NCI-H526 treated with DMSO at 0.1 percent for 48 hours (cell line): ENCODE measurements at places on chromosomes 5 and 9.

- DNase-seq = no peak
These were observed 17.6 kb downstream of the CWC27 start for GRCh38 chr5:64786372-64786771.

DNA sequence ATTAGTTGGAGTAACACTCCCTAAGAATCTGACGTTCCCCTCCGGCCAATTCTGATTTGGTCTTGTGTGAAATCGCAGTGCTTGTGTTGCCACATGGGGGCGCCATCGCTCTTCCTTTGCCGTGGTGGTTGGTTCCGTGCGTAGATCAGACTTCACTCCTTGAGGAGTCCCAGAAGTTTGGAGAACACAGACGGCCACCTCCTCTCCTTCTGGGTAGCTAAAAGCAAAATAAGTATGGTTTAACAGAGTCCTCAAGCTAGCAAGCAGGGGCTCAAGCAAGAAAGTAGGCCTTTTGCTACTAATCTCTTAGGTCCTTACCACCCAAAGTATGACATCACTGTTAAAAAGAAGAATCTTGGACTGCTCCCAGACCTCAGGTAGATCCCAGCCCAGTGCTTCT, 59.5 kb downstream of the HSPA4 start:
- peak; percentile 18 for DNase-seq

GRCh38 chr5:169404223-169404622, 103.3 kb upstream of the SLIT3 start:
- DNase-seq = no peak

DNA sequence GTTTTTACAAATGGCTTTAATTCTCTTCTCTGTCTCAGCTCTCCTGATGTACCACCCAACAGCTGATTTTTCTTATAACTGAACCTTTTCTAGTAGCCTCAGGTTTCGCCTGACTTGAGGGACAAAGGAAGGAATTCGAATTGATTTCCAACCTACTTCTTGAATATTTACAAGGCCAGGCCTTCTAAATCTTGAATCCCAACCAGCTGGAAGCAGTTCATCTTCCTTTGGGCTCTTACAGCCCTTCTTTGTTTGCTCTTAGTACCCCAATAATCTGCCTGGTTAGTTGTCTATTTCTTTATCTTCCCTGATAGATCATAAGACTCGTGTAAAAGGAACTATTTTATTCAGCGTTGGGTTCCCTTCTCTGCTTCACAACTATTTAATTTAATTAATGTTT, 95.9 kb downstream of the NLN start:
- no peak for DNase-seq

DNA sequence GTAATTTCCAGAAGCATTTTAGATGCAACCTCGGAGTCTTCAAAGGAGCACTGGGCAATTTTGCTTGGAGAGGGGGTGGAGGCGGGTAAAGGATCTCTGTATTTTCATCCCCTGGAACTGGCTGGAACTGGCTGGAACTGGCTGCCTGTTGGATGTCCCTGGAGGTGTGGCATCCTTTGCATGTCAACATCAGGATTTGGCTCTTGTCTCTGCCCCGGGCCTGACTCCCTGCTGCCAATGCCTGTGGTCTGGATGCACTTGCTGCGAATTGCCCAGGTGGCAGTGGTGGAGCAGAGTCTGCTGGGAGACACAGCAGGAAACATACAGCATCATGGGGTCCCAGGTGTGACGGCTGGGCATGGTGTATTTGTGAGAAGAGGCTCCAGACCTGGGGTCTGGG, 391.3 kb downstream of the GADD45G start:
- DNase-seq = no peak

DNA sequence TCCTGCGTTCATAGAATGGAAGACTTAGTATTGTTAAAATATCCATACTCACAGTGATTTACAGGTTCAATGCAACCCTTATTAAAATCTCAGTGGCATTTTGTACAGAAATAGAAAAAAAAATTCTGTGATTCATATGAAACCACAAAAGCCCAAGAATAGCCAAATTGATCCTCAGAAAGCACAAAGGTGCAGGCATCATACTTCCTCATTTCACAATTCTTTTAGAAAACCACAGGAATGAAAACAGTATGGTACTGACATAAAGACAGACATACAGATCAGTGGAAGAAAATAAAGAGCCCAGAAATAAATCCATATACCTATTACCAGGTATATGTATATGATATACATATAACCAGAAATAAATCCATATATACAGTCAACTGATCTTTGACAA, 86.8 kb upstream of the MEGF10 start:
- DNase-seq = no peak
